GM23338 (cell line): ENCODE measurements at places on chromosomes 5 and 9. TPM values are rescaled to one million over a fixed set of nuclear protein-coding genes. Genes with fewer than 3 reads are reported as not detected.

DNA sequence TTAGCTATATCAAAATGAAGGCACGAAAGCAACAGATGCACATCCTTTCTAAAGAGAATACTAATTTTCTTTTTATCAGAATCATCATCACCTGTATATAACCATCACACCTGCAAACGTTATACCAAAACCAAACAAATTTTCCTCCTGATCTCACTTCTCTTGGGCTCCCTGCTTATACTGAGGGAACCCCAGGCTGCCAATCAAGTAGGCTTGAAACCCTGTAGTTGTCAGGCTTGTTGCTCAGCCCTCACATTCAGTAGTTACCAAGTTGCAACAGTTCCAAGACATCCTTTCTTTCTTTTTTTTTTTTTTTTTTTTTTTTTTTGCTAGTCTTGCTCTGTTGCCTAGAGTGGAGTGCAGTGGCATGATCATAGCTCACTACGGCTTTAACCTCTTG lies 12.7 kb downstream of the STRBP start:
- no peak for DNase-seq

DNA sequence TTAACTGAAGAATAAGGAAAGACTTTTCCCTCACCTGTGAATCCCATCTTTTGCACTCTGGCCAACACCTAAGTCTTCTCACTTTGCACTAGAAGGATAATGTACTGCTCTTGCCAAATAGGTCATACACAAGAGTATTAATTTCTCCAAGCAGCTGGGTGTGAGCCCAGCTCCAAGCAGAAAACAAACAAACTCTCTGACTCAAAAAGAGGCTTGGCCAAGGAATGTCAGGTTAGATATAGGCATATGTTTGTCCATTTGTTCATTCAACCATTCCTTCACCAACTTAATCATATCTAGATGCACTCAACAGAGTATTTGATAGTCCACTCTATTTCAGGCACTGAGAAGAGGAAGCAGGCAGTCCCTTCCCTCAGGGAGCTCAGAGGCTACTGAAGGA lies 84.4 kb downstream of the HTR4 start:
- no peak for DNase-seq

DNA sequence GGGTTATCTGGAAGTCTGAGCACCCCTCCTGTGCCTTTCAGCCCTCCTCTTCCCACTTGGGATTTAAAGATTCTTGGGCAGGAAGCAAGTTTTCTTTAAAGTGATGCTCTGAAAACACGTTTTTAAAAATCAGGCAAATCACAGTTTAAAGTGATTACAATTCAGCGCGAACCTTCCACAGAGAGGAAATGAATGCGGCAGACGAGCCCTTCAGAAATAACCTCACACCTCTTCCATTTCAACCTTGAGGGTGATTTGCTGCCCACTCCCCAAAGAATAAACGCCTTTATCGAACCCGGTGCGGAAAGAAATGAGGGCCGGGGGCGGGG lies 2.3 kb upstream of the EFNA5 start:
- DNase-seq: no peak

Gene TRUB2
- 12.0 and 15.4 TPM in 2 replicates for total RNA-seq
